Upper lobe of right lung (tissue), 1 donor: ENCODE measurements at places on chromosomes 2 and 18.

- no peaks in the 10 kb centered on the region for H3K36me3 ChIP-seq
- no peak for DNase-seq
- no peak overlapping the region for H3K27ac ChIP-seq
- no peaks in the 10 kb centered on the region for H3K4me1 ChIP-seq
Observed at GRCh38 chr2:231037731-231038482, 584 bp downstream of the C2orf72 start.

DNA sequence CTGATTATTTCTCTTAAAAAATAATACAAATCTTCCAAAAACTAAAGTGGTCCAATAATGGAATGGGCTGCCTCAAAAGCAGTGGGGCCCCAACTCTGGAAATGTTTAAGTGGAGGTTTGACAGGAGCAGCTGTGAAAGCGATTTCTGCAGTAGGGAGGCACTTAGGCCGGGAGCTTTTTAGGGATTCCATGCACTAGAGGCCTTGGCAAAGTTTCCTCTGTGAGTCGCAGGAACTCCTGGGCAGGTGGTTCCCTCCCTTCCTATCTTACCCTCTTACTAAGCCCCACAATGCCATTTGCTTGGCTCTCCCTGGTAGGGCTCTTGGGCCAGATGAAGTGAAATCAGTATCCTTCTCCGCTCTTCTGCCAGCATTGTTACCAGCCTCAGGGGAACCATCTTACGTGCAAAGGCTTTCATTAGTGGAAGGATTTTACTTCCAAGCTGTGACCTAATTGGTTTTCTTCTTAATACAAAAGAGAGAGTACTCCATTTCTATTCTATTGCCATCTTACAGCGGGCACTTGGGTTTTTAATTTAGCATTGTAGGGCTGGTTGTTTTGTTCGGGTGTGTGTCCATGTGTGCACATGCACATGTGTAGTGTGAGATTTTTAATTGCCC is 34.3 kb upstream of the C18orf32 start:
- no peaks in the 10 kb centered on the region for H3K36me3 ChIP-seq
- H3K4me3 ChIP-seq = no peak overlapping the region
- H3K27me3 ChIP-seq = no peaks in the 10 kb centered on the region

- H3K27ac ChIP-seq = no peak overlapping the region
- peak; percentile 46 for DNase-seq
- H3K4me1 ChIP-seq = no peaks in the 10 kb centered on the region
- no peaks in the 10 kb centered on the region for H3K36me3 ChIP-seq
Observed at GRCh38 chr2:100611079-100612029, 48.6 kb downstream of the PDCL3 start.

DNA sequence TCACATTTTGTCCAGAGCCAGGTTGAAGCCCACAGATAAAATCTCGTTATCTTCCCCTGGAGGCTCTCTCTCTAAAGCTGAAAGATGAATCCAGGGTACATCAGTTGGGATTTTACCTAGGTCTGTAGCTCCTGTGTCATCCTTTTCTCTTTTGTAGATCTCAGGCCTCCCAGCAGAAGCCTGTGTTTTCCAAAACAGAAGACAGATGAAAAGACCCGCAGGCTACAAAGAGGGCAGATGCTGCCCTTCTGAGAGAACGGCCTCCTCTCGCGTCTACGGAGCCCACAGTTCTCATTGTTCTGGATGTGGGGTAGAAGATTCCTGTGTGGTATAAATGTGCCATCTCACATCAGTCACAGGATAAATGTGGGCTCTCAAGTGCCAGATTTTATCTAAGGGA is 139.5 kb downstream of the SUCLG1 start:
- H3K27ac ChIP-seq = no peak overlapping the region
- H3K36me3 ChIP-seq = no peaks in the 10 kb centered on the region
- no peak for DNase-seq
- no peak overlapping the region for H3K4me3 ChIP-seq

GRCh38 chr18:36392979-36393287 is 95.4 kb downstream of the FHOD3 start:
- H3K27me3 ChIP-seq = no peaks in the 10 kb centered on the region
- no peaks in the 10 kb centered on the region for H3K4me1 ChIP-seq
- no peak for DNase-seq
- H3K4me3 ChIP-seq = no peak overlapping the region

GRCh38 chr2:231709981-231710798 is 1.9 kb downstream of the PTMA start:
- peak; percentile 92 for DNase-seq
- peak overlapping the region; percentile 99 for H3K27ac ChIP-seq
- H3K4me1 ChIP-seq = peaks cover 33% of the 10 kb centered on the region
- H3K27me3 ChIP-seq = no peaks in the 10 kb centered on the region

DNA sequence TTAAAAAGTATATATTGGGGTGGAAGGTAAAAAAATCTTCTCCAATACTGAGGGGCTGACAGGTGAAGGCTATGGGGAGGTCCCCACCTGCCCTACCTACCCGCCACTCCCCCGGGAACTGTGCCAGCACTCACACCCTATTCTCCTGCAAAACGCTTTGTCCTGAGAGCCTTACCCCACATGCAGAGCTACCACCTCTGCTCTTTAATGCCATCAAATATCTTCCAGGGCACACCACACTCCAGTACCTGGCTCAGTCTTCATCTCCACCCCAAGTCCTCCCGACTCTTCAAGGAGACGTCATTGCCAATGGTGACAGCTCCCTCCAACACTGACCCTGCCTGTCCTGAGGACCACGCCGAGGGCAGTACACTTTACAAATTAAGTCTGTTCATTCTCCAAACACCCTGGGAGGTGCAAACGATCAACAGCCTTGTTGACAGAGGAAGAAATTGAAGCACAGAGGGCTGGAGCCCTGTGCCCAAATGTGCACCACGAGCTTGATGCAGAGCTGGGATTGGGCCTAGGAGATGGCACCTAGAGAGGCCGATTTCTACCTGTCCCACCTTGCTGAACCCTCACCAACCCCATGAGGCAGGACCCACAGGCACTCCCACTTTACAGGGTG is 6.0 kb upstream of the GPR55 start:
- no peaks in the 10 kb centered on the region for H3K27me3 ChIP-seq
- H3K4me1 ChIP-seq = no peaks in the 10 kb centered on the region

DNA sequence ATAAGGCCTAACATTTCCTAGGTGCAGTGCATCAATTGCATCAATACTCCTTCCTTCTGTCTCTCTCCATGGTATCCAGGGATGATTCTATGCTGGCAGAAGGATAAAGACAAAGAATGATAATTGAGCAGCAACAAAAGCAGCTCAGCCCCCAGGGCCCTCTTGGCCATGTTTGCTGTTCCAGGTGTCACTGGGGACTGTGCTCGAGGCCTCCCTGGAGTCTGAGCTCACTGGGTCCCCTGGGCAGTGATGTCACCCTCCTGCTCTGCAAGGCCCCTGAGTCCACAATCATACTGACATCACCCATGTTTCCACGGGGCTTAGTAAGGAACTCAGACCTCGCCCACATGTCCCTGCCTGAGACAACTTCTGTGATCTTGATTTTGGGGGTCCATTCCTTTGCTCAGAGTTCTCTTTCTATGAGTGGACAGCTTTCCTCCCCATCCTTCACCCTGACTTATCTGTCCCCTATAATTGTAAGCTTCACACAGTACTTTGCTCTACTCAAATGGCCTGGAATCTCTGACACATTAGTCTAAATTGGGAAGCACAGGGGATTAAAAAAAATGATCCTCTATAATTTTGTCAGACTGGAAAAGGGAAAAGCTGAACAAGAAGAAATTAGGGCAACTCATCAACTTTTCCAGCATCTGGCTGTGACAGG is 15.8 kb upstream of the EXOC6B start:
- no peak overlapping the region for H3K27ac ChIP-seq
- DNase-seq = no peak
- no peaks in the 10 kb centered on the region for H3K27me3 ChIP-seq
- H3K36me3 ChIP-seq = no peaks in the 10 kb centered on the region

DNA sequence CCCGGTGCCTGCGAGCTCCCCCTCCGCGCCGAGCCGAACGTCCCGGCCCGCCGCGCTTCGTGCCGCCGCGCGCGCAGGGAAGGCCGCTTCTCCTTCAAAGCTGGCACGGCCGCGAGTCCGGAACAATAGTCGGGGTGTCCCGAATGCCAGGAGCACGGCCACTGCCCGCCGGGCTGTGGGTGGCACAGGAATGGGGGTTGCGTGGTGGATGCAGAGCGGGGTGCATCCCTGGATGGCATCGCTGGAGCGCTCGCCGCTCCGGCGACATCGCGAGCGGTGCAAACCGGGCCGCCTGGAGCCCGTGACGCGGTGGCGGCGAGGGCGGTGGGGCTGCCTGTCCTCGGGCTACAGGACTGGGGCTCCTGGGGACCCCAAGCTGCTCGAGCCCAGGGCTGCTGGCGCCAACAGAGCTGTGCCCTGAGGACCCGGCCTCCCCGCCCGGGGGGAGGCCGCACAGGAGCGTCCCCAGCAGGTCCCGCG is 1.1 kb upstream of the SATB2 start:
- peak overlapping the region; percentile 95 for H3K4me3 ChIP-seq
- no peak for DNase-seq
- peaks cover 36% of the 10 kb centered on the region for H3K4me1 ChIP-seq
- no peaks in the 10 kb centered on the region for H3K36me3 ChIP-seq

DNA sequence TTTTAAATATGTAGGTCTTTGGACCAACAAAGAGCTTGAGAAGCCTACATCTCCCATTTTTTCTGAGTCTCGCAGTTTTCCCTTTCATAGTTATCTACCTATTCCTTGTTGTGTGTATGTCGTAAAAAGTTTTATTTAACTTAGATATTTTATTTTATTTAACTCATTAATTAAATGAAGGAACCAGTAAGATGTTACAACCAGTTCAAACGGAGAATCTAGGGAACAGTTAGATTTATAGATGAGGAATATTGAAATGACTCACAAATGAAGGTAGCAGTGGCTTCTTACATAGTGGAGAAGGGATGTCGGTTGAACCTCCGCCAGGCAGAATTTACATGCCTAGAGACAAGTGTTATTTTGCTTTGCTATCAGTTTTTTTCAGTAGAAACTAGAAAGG is 48.5 kb upstream of the ZNF638 start:
- H3K27me3 ChIP-seq = peaks cover 55% of the 10 kb centered on the region
- H3K4me1 ChIP-seq = no peaks in the 10 kb centered on the region
- no peak for DNase-seq
- H3K27ac ChIP-seq = no peak overlapping the region

- no peak for DNase-seq
- no peaks in the 10 kb centered on the region for H3K4me1 ChIP-seq
Observed at GRCh38 chr18:76771192-76771799, 51.1 kb upstream of the ZNF236 start.

DNA sequence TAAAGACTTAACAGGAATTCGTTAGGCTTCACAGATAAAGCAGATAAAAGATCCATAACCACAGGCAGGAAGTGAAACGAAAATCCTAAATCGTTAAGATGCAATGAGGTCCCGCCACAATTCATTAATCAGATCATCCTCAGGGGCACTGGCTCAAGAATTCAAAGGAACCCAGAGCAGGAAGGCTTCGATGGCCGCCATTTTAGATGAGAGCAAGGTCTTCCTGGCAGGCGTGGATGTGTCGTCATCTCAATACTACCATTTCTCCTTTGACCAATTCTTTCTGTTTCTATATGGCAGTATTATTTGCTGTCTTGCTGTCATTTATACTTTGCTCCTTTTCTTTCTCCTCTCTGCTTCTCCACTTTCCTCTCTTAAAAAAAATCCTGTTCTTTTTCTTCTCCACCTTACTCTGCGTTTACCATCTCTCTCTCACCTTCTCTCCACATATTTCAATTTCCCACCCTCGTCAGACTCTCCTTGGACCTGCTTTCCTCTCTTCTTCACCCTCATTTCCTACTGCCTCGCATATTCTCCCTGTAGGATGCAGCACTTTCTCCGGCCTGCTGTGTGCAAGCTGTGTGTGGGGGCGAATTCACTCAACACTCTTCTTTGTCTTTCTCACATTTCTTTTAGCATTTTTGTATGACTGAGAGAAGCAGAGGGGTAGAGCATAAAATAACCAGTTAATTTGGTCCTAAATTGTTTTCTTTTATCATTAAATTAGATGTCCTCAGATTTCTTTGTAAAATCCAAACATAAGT is 35.1 kb upstream of the LHCGR start:
- no peak for DNase-seq
- no peaks in the 10 kb centered on the region for H3K36me3 ChIP-seq
- no peak overlapping the region for H3K27ac ChIP-seq
- H3K4me1 ChIP-seq = no peaks in the 10 kb centered on the region
- no peaks in the 10 kb centered on the region for H3K27me3 ChIP-seq
- no peak overlapping the region for H3K4me3 ChIP-seq

DNA sequence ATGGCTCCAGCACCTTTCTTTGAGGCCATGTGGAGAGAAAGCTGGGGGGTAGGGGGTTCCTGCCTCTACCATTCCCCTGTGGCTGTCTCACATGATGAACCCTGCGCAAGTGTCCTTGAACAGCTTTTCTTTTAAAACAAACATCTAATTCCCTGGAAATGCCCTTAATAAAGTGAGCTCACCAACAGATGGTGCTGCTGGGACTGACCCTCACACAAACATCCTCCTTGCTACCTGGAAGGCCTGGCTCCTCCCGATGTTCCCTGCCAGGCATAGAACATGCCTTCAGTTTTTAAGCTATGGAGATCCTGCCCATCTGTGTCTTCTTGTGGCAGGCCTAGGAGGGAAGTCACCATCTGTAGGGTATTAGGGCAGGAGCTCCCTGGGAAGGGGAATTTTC is 60.7 kb upstream of the GATA6 start:
- no peak for DNase-seq
- H3K27me3 ChIP-seq = no peaks in the 10 kb centered on the region
- H3K36me3 ChIP-seq = no peaks in the 10 kb centered on the region

- H3K27ac ChIP-seq = no peak overlapping the region
- H3K4me3 ChIP-seq = no peak overlapping the region
- no peaks in the 10 kb centered on the region for H3K36me3 ChIP-seq
- H3K4me1 ChIP-seq = no peaks in the 10 kb centered on the region
- no peak for DNase-seq
Observed at GRCh38 chr2:159891917-159892730, 94.1 kb upstream of the CD302 start.

DNA sequence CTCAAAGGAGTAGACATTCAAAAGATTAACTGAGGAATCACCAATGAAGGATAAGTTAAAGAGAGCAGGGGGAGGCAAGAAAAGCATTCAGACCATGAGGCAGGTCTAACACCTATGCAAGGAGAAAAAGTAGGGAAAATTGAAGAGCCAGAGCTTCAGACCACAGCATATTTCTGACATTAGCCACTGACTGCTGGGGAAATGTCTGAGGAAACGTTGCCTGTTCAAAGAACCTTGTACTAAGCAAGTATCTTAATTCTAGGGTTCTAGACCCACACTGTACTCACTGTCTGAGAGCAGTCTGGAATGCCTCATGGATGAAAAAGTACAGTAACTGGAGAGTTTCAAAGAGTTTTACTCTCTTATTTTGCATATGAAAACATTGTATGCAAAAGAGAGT is 39.5 kb upstream of the TFPI start:
- H3K27ac ChIP-seq = no peak overlapping the region
- no peaks in the 10 kb centered on the region for H3K4me1 ChIP-seq
- DNase-seq = no peak
